Fibroblast of skin of right quadriceps (primary cell): ENCODE measurements at places on chromosomes 7 and 10.

GRCh38 chr10:83647526-83647925 lies 491.8 kb upstream of the GHITM start:
- DNase-seq = no peak

- DNase-seq = no peak
Observed at GRCh38 chr7:155799514-155799913, 12.7 kb downstream of the SHH start.

GRCh38 chr10:75096749-75097148 lies 14.7 kb upstream of the SAMD8 start:
- DNase-seq = no peak

DNA sequence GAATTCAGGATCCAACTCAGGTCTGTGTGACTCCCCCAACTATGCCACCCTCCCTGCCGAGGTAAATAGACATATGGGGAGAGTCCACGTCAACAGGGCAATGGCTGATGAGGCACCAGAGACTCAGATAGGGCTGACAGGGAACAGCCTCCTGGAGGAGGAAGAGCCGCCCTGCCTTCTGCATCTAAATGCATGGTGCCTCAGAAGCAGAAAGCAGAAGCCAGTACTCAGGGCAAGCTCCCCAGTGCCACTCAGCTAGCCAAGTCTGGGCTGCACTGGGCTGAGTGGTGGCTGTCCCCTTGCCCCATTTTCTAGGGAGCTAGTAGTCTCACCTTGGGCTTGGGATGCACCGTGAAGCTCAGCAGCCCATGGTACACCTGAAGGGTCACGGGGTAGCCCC lies 11.0 kb downstream of the RRP12 start:
- no peak for DNase-seq

DNA sequence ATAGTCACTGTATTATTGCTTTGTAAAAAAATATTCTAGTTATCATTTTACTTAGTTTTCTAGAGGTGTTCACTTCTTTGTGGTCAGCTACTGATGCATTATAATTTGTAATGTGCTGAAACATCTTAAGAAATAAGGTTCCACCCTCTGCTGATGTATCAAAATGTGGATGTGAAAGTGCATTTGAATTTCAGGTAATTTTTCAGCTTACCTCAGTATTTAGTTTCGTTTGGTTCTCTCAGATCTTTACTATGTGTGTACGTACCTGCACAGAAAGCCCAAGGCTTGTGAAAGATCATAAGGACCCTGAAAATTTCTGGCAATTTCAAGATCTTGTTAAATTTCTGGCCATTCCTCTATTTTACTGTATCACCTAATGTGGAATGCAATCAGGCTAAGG lies 542.3 kb upstream of the TPK1 start:
- no peak for DNase-seq

GRCh38 chr7:130299866-130300265 lies 6.9 kb downstream of the CPA4 start:
- DNase-seq = peak; percentile 36

DNA sequence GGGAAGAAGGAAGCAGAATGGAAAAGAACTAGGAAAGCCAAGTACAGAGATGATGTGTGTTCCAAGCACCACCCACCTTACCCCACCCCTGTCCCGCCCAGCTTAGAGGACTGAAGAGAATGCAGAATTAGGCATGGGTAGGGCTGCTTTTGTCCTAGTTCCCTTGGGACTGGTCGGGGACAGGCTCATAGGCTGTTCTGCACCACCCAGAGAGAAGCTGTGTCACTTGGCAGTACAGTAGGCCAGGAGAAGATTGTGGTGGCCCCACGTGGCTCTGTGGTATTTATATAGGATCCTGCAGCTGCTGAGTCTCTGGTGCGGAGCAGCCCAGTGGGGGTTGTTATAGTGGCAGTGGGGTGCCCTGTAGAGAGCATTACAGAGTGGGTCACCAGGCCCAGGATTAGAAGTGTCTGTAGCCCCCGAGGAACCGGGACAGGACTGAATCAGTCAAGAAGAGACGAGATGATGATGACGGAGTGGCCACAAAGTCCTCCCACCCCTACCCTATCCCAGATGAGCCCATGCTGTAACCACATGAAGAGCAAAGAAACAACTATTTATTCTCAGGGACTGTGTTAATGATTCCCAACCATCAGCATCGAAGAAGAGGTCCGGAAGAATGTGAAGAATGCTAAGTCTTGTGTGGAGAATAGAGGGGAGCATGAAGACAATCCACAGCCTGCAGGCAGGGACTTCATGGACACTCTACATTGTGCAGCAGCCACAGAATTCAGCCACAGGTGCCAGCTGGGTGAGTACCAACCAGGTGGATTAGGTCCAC lies 88.9 kb downstream of the C1GALT1 start:
- no peak for DNase-seq

DNA sequence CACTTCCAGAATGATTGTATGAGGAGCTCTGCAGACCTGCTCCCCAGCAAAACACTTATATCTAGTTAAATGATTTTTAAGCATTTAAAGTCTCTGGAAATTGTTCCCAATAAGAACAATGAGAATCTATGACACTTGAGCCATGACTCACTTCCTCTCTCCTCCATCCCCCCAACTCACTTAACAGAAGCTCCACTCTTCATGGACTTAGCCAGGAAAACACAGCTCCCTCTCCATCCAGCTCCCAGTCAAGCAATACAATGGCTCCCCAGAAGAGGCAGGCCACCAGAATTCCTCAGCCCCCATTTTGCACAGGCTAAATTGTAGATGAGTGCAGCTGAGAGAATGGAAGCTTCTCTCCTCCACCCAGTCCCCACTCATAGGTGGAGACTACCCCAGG lies 27.0 kb downstream of the AOC1 start:
- DNase-seq = no peak

DNA sequence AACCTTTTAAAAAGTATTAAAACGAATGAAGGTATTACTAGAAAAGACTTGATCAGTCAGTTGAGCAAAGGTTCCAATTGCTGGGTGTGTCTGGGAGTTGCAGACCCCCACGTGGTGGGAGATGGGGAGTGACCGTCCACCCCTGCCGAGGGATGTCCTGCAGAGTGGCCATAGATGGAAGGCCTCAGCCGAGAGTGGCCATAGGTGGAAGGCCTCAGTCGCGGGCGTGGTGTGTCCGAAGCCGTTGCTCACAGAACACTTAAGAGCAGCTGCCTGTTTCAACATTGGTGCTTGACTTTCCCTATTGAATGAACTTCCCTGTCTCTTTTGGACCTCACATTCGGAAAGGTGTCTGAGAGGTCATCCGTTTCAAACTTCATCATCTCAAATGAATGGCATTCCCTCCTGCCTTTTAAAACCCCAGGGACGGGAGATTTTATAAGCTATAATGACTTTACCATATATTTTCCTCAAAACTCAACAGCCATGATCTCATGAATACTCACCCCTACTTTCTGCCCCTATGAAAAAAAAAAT lies 69.4 kb downstream of the CAMK1D start:
- DNase-seq = no peak

DNA sequence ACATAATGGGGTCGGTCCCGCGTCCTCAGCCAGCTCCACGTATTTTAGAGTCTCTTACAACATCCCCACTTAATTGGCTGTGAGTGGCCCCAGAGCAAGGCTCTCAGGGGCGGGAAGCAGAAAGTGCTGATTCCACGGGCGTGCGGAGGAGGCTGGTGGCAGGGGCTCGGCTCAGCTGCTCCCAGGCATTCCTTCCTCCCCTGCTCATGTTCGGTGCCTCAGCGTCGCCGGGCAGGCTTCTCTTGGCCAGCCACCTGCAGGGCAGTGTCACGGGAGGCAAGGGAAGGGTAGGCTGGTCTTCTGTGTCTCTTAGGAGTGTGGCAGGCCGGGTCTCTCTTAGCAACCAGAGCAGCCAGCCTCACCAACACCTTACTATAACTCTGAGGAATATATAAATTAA lies 33.8 kb downstream of the IL15RA start:
- DNase-seq = peak; percentile 28

DNA sequence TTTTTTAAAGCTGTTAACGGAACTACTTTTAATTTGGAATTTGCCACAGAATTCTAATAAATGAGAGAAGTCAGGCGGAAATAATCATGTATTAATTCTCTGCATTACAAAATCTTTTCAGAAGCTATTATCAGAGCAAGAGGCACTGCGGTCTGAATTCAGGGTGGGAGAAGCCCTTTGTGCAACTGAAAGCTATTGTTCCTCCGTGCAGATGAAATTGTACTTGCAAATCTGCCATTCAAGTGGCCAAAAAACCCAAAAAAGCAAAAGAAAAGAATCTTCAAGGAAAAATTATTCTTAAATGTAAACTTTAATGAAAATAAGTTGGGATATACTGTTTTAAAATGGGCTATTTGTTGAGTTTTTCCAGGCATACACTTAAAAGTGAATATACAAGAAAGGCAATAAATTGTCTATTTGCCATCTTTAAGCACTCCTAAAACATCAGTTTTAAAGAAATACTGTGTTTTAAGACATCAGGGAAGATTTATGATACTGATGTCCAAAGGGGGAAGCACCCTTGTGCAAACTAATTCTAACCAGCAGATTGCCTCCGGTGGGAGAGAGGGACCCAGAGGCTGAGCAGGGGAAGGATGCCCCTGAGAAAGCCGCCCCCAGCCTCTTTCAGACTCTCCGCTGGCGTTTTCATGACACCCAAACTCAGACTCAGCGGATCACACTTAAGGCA lies 351.2 kb downstream of the DNAJB6 start:
- no peak for DNase-seq

GRCh38 chr7:91517201-91517785 lies 253.1 kb downstream of the FZD1 start:
- peak; percentile 12 for DNase-seq

GRCh38 chr7:120645966-120646365 lies 212.0 kb downstream of the TSPAN12 start:
- no peak for DNase-seq

- DNase-seq = no peak
Observed at GRCh38 chr7:100865372-100865911, 1.7 kb upstream of the TRIP6 start.

GRCh38 chr7:44064791-44065430 lies 456 bp downstream of the PGAM2 start:
- DNase-seq = no peak

GRCh38 chr7:7664291-7664690 lies 23.7 kb downstream of the UMAD1 start:
- no peak for DNase-seq

DNA sequence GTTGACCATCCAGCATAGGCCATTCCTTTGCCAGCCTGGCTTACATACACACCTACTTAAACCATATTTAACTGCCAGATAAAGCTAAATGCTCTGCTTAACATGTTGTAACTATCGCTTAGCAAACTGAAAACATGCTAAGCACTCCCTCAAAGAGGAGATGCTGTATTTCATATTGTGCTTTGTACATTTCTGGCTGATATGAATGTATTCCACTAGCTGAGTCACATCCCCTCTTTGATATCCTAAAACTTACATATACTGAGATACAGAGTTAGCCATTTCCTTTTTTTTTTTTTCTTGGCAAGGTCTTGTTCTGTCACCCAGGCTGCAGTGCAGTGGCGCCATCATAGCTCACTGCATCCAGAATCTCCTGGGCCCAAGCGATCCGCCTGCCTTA lies 99.4 kb downstream of the TPST1 start:
- peak; percentile 24 for DNase-seq

DNA sequence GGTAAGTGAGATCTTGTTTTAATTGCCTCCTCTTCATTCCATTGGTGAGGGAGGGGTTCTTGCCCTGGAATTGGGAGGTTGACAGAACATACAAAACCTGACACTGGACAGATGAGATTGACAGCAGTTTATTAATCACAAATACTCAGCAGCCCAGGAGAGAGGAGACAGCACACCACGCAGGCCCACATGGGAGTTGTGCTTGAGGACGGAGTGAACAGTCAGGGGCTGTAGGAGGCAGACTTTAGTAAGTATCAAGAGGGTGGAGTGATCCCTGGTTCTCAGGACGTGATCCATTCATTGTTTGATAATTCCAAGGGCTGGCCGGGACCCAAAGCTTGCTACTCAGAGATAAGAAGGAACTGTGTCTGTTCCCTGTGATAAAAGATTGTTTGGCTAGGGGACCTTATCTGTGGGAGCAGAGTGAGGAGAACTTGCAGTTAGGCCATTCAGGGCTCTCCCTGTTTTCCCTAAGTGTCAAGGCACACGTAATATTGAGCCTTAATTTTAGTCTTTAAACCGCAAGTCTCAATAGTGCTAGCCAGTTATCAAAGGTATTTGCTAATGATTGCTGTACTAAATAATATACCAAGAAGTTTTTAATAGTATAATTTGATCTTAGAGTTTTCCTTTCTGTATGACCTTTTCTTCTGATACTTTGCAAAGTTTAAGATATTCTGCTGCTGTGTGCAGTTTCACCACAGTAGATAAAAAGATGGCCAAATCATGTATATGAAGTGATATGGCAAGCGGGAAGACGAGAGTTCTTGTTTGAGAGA lies 14.5 kb downstream of the CAPZA2 start:
- no peak for DNase-seq
